Activated CD4-positive, alpha-beta T cell treated with anti-CD3 and anti-CD28 coated beads, Interleukin-2, amount 10 ng/mL, durations not matched to agents 7 days and 5 days (primary cell): ENCODE measurements at places on chromosomes 5 and 9. TPM values are rescaled to one million over a fixed set of nuclear protein-coding genes. Genes with fewer than 3 reads are reported as not detected.

GRCh38 chr5:5536871-5537270, 114.4 kb downstream of the ICE1 start:
- H3K27ac ChIP-seq: no peak overlapping the region
- H3K36me3 ChIP-seq: no peaks in the 10 kb centered on the region
- no peak for DNase-seq

DNA sequence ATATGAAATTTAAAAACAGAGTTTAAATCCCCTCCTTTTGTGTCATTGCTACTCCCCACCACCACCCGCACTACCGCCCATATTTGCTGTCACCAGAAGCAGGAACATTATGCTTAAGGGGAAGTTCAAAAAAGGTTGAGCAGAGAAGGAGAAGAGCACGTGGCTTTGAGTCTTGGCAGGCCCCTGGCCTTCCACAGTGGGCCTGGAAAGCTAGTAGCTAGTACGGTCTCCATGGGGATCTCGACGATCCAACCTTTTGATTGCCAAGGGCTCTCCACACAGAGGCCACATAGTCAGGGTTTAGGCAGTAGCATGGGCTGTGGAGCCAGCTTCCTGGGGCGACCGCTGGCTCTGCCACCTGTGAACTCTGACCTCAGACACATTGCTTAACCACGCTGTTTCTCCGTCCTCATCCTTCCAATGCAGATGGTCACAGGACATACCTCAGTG, 90.1 kb downstream of the GOLPH3 start:
- H3K27ac ChIP-seq: no peak overlapping the region
- no peaks in the 10 kb centered on the region for H3K27me3 ChIP-seq
- H3K4me1 ChIP-seq: no peaks in the 10 kb centered on the region
- no peaks in the 10 kb centered on the region for H3K36me3 ChIP-seq
- no peak overlapping the region for H3K4me3 ChIP-seq

CFAP77 gene
- total RNA-seq: not detected

- H3K27me3 ChIP-seq: peaks cover 3% of the 10 kb centered on the region
- H3K4me3 ChIP-seq: no peak overlapping the region
- H3K4me1 ChIP-seq: no peaks in the 10 kb centered on the region
- H3K27ac ChIP-seq: no peak overlapping the region
- DNase-seq: no peak
These were observed 17.9 kb downstream of the PDZD2 start for GRCh38 chr5:31656806-31657205.

GRCh38 chr9:128412120-128412790, 8.4 kb upstream of the CERCAM start:
- H3K4me3 ChIP-seq: no peak overlapping the region
- H3K27ac ChIP-seq: no peak overlapping the region
- H3K36me3 ChIP-seq: no peaks in the 10 kb centered on the region
- peaks cover 50% of the 10 kb centered on the region for H3K27me3 ChIP-seq
- DNase-seq: peak; percentile 55
- H3K4me1 ChIP-seq: no peaks in the 10 kb centered on the region

DNA sequence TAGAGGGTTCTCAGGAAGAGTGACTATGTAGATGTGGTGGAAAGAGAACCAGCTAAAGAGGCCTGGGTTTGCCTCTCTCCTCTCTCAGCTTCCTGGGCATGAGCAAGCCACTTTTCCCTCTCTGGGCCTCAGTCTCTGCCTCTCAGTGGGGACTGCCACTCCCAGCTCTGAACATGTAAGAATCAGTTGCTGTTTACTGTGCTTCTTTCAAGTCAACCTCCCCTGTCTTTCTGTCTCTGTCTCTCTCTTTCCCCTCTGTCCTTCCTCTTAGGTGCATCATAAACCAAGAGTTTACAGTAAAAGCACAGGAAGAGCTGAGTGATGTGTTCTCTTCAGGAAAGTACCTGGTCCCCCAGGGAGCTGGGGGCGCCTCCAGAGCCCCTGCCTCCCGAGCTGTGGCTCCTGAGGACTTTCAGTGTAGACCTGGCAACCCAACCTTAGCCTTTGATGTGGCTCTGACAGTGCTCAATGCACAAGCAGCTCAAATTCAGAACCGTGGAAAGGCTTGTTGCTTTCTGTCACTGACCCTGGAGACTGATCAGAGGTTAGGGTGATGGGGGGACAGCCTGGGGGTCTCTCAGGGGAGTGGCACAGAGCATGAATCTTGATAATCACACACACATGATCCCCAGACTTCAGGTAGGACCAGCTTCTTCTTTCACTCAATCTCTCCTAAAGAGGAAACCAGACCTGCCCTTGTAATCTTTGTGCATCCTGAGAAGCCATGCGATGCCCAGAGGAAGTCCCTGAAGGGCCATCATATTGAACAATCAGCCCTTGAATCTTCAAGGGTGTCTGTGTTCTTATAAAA, 59.4 kb upstream of the TNFSF8 start:
- no peaks in the 10 kb centered on the region for H3K27me3 ChIP-seq
- peak overlapping the region; percentile 93 for H3K27ac ChIP-seq
- peaks cover 2% of the 10 kb centered on the region for H3K36me3 ChIP-seq
- DNase-seq: peak; percentile 66
- peak overlapping the region; percentile 24 for H3K4me3 ChIP-seq

DNA sequence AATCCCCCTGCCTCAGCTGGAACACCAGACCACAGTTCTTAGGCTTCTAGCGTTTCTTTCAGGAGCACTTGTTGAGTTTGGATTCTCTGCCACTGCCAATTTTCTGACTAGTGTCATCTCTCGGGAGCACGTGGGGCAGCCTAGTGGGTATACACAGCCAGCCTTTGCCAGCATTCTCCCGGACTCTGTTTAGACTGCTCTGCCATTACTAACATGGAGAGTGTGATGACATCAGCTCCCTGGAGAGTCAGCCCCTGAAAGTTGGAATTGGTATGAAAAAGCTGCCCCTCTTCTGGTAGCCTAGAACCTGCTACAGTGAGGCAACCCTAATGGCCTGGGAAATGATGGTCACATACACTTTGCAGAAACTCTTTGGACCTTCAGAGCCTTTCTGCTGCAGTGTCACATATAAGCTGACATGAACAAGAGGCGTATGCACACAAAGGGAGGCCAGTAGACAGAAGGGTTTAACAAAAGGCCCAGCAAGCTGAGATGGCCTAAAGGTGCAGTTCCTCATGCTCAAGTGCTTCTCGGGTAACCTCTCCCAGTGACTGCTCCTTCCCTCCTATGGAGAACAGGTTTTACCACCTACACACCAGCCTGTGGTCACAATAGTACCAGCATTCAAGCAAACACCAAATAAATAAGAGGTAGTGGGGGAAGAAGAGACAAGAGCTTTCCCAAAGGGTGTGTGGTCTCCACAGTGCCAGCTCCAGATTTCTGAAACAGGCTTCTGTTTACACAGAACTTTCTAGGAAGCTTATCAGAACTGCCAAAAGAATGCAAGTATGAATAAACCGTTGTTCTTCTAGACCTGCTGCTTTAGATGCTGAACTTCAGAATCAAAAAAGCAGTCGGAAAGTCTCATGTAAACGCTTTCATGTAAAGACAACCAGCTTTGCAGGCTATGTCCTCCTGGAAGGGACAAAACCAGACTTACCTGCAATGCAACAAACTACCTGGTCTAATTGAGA, 16.5 kb downstream of the SPACA9 start:
- DNase-seq: no peak
- H3K4me3 ChIP-seq: no peak overlapping the region
- peaks cover 17% of the 10 kb centered on the region for H3K36me3 ChIP-seq
- no peak overlapping the region for H3K27ac ChIP-seq

- H3K36me3 ChIP-seq: no peaks in the 10 kb centered on the region
- H3K4me1 ChIP-seq: no peaks in the 10 kb centered on the region
- H3K27me3 ChIP-seq: no peaks in the 10 kb centered on the region
- DNase-seq: no peak
- H3K27ac ChIP-seq: no peak overlapping the region
These were observed 4.2 kb downstream of the FREM1 start for GRCh38 chr9:14906000-14906399.

DNA sequence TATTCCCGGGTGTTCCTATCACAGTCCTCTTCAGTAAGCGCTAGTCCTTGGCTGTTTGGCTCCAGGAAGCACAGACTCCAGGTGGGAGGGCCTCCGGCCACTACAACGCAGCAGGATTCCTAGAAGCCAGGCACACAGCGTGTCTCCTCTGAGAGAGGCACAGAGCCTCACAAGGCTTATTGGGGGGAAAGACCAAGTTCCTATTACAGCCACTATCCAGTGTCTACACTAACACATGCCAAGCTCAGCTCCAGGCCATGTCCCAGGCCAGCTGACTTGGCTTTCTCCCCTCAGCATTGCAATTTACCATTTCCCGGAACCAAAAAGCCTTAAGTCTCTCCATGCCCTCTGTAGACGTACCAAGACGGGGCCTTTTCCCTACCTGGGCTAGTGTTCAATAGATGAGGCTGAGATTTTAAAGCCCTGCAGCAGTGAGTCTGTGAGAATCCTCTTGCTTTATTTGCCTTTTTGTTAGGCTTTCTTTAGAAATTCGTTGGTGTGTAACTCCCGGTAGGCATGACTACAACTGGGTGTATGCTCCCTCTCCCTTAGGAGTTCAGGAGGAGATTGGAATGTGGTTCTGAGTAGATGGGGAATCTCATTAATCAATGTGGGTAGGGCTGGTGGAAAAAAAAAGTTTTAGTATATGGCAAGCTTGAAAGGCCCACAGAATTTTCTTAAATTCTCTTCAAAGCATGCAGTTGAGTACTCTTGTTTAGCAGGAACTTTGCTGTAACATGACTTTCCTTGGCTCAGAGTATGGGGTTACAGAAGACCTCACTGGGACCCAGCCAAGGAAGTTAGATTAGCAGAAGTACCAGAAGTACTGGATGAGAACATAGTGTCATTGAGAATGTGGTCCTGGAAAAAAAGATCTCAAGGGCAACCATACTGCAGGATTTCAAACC, 84.3 kb upstream of the SLC1A3 start:
- H3K4me1 ChIP-seq: no peaks in the 10 kb centered on the region
- H3K27ac ChIP-seq: no peak overlapping the region
- H3K27me3 ChIP-seq: peaks cover 1% of the 10 kb centered on the region
- H3K36me3 ChIP-seq: no peaks in the 10 kb centered on the region

DNA sequence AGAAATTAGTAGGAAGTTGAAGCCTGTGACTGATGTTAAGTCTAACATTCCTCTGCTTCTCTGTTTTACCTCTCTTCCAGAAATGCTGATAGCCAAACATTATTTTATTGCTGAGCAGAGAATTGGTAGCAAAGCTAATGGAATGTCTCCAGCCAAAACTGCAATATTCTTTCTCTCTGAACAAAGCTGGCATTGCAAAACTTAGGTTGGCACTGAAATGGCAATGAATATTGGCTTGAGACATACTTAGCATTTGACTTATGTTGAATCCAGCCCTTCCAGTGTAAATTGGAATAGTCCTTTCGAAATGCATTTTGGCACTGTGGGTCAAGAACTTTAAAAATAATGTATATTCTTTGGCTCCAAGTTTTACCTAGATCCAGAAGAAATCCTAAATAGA, 21.1 kb downstream of the FAF2 start:
- DNase-seq: no peak
- no peaks in the 10 kb centered on the region for H3K27me3 ChIP-seq
- H3K36me3 ChIP-seq: peaks cover 28% of the 10 kb centered on the region
- no peak overlapping the region for H3K4me3 ChIP-seq
- H3K27ac ChIP-seq: no peak overlapping the region
- peaks cover 5% of the 10 kb centered on the region for H3K4me1 ChIP-seq

DNA sequence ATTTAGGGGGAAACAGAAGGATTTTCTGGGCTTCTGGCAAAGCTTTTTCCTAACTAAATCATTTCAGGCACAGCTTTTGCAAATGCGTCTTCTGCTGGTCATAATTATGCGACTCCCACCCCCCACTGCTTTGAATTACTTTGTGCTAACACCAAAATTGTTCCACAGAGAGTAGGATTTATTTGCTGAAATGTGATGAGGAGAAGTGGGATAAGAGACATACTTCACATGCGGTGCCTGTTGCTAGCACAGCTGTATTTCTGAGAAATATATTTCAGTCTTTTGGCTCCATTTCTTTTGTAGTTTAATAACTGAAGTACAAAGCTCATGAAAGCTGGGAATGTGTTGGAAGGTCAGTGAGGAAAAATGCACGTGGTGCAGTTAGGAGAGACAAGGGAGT, 83.2 kb upstream of the TAS2R1 start:
- H3K36me3 ChIP-seq: no peaks in the 10 kb centered on the region
- DNase-seq: no peak
- H3K4me3 ChIP-seq: no peak overlapping the region
- no peaks in the 10 kb centered on the region for H3K27me3 ChIP-seq
- no peak overlapping the region for H3K27ac ChIP-seq

- no peak overlapping the region for H3K27ac ChIP-seq
- H3K4me3 ChIP-seq: no peak overlapping the region
- peaks cover 1% of the 10 kb centered on the region for H3K27me3 ChIP-seq
- H3K36me3 ChIP-seq: no peaks in the 10 kb centered on the region
These were observed 87.7 kb downstream of the RAB3C start for GRCh38 chr5:58670582-58670981.

- peaks cover 5% of the 10 kb centered on the region for H3K36me3 ChIP-seq
- no peaks in the 10 kb centered on the region for H3K27me3 ChIP-seq
- peak overlapping the region; percentile 97 for H3K27ac ChIP-seq
- H3K4me3 ChIP-seq: peak overlapping the region; percentile 80
- H3K4me1 ChIP-seq: peaks cover 39% of the 10 kb centered on the region
These were observed 33.5 kb downstream of the ANXA2R start for GRCh38 chr5:43006424-43007202.

DNA sequence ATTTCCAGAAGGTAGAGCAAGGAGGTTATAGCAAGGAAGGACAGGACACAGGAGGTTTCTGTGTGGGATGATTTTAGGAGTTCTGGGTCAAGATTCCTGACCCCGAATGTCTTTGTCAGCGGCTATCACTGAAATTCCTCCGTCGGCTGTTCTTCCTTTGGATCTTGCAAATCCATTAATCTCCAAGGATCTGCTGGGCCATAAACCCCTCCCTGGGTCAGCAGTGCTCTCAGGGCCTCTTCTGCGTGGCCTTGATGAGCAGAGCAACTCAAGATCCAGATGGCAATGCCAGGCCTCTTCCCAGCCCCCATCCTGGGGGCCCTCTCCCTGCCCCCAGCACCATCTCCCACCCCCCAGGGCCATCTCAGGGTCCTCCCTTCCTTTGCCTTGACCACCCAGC, 16.3 kb upstream of the COL27A1 start:
- DNase-seq: no peak
- H3K36me3 ChIP-seq: no peaks in the 10 kb centered on the region
- H3K4me1 ChIP-seq: no peaks in the 10 kb centered on the region
- no peak overlapping the region for H3K4me3 ChIP-seq
- H3K27me3 ChIP-seq: peaks cover 7% of the 10 kb centered on the region

DNA sequence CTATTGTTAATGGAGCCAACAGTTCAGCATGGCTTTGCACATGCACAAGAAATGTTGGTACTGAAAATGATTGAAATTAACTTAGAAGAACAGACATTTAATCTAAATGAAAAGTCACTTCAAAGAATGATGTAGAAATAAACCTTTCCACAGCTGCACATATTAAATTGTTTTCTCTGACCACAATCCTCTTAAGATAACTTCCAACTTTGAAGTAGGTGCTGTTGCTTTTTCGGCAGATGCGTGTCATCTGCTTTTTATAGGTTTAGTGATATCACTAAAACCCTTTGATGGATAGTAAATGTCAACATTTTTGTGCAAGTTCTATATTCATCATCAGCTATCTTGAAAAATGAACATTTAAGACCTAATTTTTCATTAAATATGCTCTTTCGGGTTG, 25.3 kb upstream of the SLC1A3 start:
- H3K4me3 ChIP-seq: no peak overlapping the region
- no peak overlapping the region for H3K27ac ChIP-seq
- no peaks in the 10 kb centered on the region for H3K4me1 ChIP-seq
- H3K27me3 ChIP-seq: peaks cover 14% of the 10 kb centered on the region
- no peak for DNase-seq
